Omental fat pad (tissue), 4 donors: ENCODE measurements at places on chromosomes 7 and 10. TPM values are rescaled to one million over a fixed set of nuclear protein-coding genes. Genes with fewer than 3 reads are reported as not detected.

DNA sequence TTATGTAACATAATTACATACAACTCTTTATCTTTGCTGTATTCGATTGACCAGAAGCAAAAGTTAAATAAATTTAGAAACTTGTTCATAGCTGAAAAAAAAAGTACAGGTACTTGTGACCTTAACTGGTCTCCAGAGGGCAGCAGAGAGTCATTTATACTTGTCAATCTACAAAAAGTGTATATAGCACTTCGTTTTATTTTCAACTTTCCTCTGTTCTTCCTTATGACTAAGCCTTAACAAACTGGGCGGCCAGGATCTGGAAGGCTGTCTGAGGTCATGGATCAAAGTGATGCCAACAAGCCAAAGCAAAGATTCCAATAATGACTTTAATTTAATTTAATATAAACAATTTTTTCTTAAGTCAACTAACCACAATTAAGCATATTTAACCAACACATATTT lies 29.8 kb downstream of the C10orf67 start:
- DNase-seq, result peak; percentile 57

HOGA1 gene
- 11.7 TPM for total RNA-seq

GRCh38 chr10:75283671-75284470 lies 48.1 kb upstream of the COMTD1 start:
- no peak for DNase-seq

DNA sequence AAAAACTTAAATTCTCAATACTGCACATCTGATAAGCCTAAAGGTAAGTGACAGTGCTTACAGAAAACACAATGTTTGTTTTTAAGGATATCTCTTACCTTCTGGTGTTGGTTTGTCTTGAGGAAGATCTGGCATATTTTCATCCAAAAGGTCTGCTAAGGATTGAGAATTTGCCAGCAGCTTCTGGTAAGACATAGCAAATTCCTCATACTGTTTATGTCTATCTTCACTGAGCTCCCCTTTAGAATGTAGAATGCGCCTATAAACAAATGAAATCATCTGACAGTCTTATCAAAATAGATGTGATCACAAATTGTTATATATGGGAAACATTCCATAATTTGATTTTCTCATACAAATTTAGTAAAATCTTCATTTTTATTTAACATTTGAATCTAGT lies 28.7 kb downstream of the UPF2 start:
- no peak for DNase-seq

DNA sequence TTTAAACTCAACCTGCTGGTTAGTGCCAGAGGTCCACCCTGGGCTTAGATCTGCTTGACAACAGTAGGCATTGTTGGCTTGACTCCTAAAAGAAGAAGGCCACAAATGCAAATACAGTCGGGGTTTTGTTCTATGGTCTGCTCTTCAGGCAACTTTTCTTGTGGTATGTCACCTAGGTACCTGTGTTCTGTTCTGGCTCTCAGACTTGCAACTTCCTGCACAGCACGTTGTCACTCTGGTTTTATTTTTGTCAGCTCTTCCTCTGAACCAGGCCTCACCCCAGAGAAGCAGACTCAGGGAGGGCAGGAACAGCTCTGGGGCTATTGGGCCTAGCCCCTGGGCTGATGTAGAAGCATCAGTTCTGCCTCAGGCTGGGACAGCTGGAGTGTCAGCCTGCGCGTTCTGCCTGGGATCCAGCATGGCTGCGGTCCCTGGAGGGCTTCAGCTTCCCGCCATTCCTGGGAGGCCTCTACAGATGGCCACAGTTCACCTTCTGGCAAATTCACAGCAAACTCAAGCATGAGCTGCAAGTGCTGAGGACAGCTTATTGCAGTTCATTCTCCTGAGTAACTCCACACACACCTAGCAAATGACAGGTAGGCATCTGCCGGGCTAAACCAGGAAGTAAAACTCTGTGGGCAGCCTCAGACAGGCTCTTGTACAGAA lies 11.0 kb upstream of the PDCD4 start:
- DNase-seq, result no peak

SH2B2 gene
- 4.5 TPM for total RNA-seq

PNLIPRP1 gene
- not detected for total RNA-seq

C10orf53 gene
- not detected for total RNA-seq

GRCh38 chr7:46982928-46983327 lies 599.0 kb downstream of the TNS3 start:
- no peak for DNase-seq

DNA sequence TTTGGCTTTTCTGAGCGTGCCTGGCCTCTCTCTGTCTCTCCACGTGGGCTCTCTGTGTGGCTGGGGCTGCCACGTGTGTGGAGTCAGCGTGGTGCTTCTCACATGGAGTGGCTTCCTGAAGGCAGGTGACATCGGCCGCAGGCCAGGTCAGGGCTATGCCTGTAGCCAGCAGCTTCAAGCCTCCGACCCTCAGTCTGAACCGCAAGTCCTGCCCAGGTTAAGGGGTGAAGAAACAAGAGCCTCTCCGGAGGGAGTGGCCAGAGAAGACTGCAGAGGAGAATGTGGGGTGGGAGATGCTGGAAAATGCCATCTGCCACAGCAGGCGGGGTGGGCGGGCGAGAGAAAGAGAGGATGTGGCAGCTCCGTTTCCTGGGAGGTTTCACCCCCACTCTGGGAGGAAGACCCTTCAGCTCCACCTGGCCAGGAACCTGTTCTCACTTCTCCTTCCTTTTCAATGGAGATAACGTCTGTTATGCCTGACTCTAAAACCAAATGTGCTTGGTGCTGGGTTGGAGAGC lies 14.3 kb upstream of the VIPR2 start:
- no peak for DNase-seq

GRCh38 chr10:60427148-60427547 lies 37.5 kb upstream of the ANK3 start:
- no peak for DNase-seq

DNA sequence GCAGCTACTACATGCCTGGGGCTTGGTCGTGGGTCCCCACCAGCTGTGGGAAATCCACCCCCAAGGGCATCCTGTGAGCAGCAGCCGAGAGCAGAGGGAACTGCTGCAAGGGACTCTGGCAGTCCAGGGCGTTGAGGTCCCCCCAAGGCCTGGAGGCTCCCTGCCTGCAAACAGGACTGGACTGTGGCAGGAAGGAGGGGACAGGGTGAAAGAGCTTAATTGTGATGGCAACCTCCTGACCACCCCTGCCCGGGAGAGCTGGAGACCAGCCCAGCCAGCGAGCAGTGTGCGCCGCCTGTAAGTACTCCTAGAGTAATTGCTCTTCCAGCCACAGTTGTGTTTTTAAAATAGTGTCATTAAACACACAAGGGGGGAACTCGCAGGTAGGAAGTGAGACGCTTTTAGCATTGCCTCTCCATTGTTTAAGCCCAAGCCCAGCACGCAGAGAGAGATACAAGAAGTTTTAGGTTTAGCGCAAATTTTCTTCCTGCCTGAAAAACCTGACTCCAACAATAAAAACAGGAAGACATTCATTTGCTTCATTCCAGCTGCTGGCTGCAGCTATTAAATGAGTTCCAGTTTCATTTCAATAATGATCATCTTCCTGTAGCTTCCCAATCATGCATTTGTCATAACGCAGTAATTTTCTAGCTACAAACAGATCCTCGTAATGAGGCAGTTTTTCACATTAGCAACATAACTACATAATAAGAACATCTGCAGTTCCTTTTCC lies 111.1 kb downstream of the EBF3 start:
- no peak for DNase-seq

NHLRC2 gene
- 24.1 TPM for total RNA-seq

DNA sequence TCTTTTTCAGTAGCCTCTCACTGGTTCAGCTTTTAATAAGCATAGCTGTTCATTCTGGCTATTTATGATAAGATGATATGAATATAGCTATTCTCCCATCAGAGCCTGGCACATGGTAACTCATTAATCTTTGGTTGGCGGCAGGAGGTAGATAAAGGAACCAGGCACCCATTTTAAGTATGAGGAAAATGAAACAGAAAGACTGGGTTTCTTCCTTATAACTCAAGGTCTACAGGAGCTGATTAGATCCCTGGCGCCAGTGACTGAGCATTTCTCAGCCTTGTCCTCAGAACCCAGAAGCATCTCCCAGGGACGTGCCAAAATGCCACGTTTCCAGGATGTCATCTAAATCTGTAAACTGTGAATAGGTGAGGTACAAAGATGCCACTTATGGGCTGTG lies 141.9 kb downstream of the TCF7L2 start:
- DNase-seq, result no peak
